ENCODE measurements at places on chromosomes 12 and 14.
A peak's percentile ranks its signal among the peaks of the same experiment; 100 is the strongest.

DNA sequence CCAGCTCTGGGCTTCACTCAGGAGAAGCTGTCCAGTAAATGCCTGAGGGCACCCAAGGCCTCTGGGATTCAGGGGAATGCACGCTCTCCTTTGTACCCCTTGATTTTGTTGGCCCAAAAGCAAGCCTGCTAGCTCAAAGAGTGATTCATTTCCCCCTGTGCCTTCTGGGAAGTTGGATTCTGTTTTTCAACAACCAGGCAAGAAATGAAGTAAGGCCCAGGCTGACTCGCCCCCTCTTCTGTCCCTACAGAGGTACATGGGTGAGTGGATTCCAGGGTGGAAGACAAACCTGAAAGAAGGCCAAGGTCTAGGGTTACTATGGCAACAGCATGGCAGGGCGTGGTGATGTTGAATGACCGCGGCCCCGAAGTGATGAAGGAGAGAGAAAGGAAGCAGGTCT, 9.3 kb upstream of the SERPINA5 start:
- no peak for DNase-seq

DNA sequence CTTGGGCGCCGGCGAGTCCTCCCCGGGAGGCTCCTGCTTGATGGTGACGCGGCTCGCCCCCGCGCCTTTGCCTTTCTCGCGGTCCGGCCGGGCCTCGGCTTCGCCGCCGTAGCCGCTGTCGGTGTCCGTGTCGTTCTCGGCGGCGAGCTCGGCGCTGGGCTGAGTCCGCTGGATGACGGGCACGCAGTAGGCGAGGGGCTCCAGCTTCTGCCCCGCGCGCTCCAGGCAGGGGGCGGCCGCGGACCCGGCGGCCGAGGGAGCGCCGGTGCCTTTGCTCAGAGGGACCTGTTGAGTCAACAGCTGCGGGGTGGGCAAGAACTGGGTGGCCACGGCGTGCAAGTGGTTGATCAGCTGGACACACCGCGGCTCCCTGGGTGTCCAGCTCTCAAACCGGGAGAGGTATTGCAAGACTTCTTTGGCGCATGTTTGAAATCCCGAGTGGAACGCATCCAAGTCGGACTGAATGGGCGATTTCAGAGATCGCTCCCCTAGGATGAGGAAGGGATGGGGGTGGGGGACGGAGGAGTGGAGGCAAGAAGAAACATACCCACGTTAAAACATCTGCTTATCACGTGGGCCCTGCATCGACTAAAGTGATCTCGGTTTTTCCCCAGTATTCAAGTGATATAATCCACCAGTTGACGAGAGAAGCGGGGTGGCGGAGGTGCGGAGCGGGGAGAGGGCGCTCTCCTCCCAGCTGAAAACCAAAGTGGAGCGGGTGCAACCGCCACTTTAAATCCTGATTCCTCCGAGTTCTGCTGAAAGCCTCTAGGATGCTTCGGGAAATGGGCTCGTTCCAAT, 2.0 kb downstream of the BHLHE41 start:
- peak; percentile 57 for DNase-seq

DNA sequence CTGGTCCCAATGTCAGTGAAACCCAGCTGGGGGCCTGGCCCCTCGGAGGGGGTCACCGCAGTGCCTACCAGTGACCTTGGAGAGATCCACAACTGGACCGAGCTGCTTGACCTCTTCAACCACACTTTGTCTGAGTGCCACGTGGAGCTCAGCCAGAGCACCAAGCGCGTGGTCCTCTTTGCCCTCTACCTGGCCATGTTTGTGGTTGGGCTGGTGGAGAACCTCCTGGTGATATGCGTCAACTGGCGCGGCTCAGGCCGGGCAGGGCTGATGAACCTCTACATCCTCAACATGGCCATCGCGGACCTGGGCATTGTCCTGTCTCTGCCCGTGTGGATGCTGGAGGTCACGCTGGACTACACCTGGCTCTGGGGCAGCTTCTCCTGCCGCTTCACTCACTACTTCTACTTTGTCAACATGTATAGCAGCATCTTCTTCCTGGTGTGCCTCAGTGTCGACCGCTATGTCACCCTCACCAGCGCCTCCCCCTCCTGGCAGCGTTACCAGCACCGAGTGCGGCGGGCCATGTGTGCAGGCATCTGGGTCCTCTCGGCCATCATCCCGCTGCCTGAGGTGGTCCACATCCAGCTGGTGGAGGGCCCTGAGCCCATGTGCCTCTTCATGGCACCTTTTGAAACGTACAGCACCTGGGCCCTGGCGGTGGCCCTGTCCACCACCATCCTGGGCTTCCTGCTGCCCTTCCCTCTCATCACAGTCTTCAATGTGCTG, 11.0 kb downstream of the ZBTB39 start:
- DNase-seq, result no peak

DNA sequence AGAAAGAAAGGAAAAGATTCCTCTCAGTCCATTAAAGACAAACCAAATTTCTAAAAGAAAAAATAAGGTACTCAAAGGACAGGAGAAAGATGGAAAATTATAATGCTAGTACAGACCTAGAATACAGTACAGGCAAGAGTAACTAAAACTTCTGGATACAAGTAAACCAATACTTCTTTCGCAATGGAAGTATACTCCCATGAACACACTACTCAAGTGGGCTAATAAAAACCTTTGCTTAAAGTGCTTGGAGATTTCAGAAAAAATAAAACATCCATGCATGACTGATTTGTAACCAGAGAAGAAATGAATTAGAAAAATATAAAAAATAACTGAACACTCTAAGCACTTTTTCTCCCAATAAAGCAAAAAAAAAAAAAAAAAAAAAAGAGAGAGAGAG, 3.5 kb downstream of the ZBTB25 start:
- DNase-seq, result no peak

- peak; percentile 37 for DNase-seq
Measured at GRCh38 chr12:26786865-26787514, 46.0 kb downstream of the ITPR2 start.

DNA sequence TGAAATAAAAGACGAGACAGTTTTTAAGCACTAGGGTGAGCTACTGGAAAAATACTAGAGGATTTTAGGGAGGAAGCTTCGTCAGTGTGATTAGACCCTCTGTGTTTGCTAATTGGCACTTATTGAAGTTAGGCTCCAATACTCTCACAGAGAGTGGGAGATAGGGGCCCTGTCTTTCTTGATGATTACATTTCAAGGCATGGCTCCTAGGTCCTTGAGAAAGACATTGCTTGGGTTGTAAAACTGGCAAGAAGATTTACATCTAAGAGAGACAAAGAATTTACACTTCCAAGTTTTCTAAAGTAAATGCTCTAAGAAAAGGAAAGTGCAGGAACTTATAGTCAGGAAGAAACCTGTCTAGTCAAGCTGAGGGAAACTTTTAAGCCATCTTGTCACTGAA, 183.2 kb downstream of the C12orf50 start:
- DNase-seq, result no peak

DNA sequence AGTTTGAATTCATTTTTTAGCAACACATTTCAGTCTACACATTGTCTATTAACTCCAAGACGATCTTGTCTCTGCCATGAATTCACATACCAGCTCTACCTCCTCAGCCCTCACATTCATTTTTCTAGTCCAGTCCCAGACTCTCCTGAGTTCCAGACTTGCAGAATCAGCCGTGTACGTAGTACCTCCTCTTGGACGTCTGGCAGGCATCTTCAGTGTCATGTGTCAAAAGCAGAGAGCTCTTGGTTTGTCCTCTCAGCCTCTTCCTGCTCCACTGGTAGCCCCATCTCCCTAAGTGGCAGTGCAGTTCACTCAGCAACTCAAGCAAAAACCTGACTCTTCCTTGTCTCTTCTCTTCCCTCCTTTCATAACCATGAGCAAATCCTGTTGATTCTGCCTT, 14.5 kb upstream of the TCTN2 start:
- no peak for DNase-seq

GRCh38 chr12:75720812-75721641, 209.6 kb upstream of the KRR1 start:
- no peak for DNase-seq

- no peak for DNase-seq
Measured at GRCh38 chr12:113186033-113186365, 478 bp downstream of the RITA1 start.

DNA sequence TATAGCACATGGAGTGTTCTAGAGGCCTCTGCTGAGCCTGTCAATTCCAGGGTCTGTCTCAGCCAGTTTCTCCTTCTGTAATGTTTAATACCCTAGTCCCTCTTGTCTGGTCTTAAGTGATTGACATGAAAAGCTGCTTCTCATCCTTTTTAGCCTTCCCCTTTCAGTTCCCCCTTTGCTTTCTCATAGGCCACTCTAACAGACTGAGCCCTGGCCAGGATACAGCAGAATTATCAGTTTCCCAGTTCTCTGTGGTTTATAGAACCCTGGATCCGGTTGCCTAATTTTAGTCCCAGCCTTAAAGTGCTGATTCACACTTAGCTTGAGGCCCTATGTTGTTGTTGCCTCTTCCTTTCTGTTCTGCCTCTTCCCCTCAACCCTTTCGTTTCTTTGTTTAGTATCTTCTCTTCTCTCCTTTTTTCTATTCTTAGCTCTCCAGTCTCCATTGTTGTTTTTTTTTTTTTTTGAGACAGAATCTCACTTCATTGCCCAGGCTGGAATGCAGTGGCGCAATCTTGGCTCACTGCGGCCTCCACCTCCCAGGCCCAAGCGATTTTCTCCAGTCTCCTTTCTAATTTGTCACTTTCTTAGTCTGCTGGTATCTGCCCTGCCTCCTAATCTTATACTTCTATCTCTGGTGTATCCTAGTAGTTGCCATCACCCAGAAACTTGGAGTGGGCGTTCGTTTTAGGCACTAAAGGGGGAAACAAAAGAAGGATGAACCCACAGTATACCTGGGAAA, 2.9 kb upstream of the BIN2 start:
- DNase-seq, result peak; percentile 37

- no peak for DNase-seq
Measured at GRCh38 chr12:75795125-75795524, 236.5 kb downstream of the PHLDA1 start.

GRCh38 chr12:27330846-27331245, 1.8 kb upstream of the BMAL2 start:
- no peak for DNase-seq

DNA sequence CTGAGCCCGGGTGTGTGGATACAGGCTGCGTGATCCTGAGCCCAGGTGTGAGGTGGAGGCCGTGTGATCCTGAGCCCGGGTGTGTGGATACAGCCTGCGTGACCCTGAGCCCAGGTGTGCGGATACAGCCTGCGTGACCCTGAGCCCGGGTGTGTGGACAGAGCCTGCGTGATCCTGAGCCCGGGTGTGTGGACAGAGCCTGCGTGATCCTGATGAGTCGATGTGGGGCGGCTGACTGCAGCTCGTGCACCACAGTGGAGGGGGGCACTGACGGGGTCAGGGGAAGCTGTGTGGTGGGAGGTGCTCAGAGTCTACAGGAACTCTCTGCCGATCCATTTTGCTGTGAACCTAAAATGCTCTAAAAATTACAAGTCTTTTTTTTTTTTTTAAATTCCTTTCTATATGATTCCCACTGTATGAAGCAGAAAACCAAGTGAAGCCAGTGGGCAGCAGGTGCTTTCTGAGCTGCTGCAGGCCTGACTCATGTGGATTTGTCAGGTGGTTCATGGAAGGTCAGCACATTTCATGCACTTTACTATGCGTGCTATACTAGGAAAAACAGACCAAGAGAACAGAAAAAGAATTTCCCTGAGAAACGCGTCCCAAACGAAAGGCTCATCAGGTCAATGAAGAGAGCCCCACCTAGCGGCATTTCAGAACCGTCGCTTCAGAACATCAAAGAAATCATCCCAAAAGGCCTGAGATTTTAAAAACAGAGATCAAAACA, 19.3 kb downstream of the BRF1 start:
- DNase-seq, result peak; percentile 27

DNA sequence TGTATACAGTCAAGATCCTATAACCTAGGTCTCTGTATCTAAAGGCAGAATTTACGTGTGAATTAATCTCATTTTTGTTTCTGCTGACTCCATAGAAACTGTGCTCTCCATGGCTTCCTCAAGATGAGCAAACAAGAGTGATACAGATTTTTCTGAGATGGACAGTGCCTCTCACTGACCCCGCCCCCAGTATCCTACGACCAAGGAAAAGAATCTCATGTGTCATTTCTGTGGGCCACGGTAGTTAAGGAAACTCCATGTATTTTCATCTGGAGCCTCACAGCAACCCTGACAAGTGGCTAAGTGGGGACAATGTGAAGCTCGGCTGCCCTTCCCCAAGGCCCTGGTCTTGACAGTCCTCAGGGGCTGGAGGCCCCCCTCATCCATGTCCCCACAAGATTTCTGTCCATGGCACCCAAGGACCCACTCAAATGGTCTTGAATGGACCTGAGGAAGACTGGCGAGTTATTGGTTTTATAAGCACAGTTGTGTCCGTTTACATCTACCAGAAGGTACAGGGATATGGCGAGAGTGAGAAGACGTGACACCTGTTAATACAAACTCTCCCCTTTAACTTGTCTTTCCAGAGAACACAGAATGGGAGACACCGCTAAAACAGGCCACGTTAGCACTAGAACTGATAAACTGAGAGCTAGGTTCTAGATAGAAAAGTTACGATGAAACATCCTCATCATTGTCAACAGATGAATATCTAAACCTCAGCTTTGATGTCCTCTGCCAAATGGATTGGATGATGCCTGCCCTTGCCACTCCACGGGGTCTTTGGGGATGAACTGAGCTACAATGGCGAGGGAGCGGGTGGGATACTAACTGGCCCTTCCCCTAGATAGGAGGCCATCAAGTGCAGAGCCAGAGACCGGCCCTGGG, 108.4 kb upstream of the EGLN3 start:
- DNase-seq, result no peak

GRCh38 chr12:58541300-58541690, 379.0 kb downstream of the LRIG3 start:
- DNase-seq, result peak; percentile 42

All from fibroblast of skin of left quadriceps (primary cell).